Psoas muscle (tissue), 8 donors: ENCODE measurements at places on chromosomes 11 and 22. TPM values are rescaled to one million over a fixed set of nuclear protein-coding genes. Genes with fewer than 3 reads are reported as not detected.

Gene ANGPTL5
- 0.15 TPM for total RNA-seq

Gene SLC17A6
- not detected for total RNA-seq

Gene RAB39A
- total RNA-seq, result 0.24 TPM

DNA sequence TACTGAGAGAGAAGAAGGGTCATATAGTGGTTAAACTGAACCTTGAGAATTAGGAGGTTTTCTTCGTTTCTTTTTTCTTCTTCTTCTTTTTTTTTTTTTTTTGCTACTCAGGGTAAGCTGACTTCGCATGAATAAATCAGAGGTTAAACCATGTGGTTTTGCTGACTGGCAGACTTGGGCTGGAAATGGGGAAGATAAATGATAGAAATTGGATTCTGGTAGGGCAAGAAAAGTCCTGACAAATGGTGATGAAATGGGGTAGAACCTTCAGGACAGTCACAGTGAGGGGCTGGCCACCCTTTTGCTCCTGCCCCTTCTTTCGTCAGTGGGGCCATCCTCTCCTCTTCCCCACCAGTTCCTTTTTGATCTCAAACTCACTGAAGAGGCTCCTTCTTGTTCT is 1.6 kb upstream of the SWAP70 start:
- no peaks in the 10 kb centered on the region for H3K4me1 ChIP-seq
- H3K27me3 ChIP-seq, result no peaks in the 10 kb centered on the region
- H3K4me3 ChIP-seq, result no peak overlapping the region
- no peaks in the 10 kb centered on the region for H3K36me3 ChIP-seq
- no peak for DNase-seq

DNA sequence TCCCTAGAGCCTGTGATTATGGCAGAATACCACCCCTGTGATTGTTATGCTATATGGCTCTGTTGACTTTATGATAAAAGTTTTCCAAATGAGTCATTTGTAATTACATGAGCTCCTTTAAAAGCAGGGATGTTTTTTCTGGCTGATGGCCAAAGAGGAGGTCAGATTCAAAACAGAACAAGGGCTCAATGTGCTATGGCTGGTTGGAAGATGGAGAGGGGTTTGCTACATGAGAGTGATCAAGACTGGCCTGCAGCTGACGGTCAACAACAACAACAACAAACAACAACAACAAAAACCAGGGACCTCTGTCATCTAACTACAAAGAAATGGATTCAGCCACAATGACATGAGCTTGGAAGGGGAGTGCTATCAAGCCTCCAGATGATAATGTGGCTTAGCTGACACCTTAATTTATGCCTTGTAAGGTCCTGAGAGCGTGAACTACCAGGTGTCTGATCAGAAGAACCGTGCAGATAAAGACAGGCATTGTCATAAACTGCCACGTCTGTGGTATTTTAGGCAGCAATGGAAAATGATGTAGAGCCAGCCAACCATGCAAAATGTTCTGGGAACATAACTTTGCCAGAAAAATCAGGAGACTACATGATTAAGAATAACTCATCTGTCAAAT is 47.2 kb downstream of the PIWIL3 start:
- DNase-seq, result no peak
- H3K4me1 ChIP-seq, result no peaks in the 10 kb centered on the region
- no peak overlapping the region for H3K27ac ChIP-seq
- H3K4me3 ChIP-seq, result no peak overlapping the region

GRCh38 chr11:22725079-22725478 is 58.7 kb downstream of the GAS2 start:
- H3K27ac ChIP-seq, result no peak overlapping the region
- no peaks in the 10 kb centered on the region for H3K27me3 ChIP-seq
- H3K4me3 ChIP-seq, result no peak overlapping the region
- H3K4me1 ChIP-seq, result peaks cover 8% of the 10 kb centered on the region
- DNase-seq, result no peak

- H3K4me1 ChIP-seq, result no peaks in the 10 kb centered on the region
- no peak overlapping the region for H3K27ac ChIP-seq
- H3K27me3 ChIP-seq, result peaks cover 6% of the 10 kb centered on the region
- H3K4me3 ChIP-seq, result no peak overlapping the region
- no peaks in the 10 kb centered on the region for H3K36me3 ChIP-seq
- no peak for DNase-seq
These were observed 14.0 kb upstream of the ARSA start for GRCh38 chr22:50641696-50642607.

- H3K27ac ChIP-seq, result peak overlapping the region; percentile 66
- H3K4me3 ChIP-seq, result no peak overlapping the region
- H3K36me3 ChIP-seq, result no peaks in the 10 kb centered on the region
- H3K4me1 ChIP-seq, result peaks cover 49% of the 10 kb centered on the region
- no peaks in the 10 kb centered on the region for H3K27me3 ChIP-seq
These were observed 51.8 kb downstream of the MICAL3 start for GRCh38 chr22:17972385-17973191.

- H3K27me3 ChIP-seq, result peaks cover 5% of the 10 kb centered on the region
- no peak for DNase-seq
- no peaks in the 10 kb centered on the region for H3K4me1 ChIP-seq
These were observed 80.6 kb downstream of the CCDC83 start for GRCh38 chr11:85935751-85936150.

DNA sequence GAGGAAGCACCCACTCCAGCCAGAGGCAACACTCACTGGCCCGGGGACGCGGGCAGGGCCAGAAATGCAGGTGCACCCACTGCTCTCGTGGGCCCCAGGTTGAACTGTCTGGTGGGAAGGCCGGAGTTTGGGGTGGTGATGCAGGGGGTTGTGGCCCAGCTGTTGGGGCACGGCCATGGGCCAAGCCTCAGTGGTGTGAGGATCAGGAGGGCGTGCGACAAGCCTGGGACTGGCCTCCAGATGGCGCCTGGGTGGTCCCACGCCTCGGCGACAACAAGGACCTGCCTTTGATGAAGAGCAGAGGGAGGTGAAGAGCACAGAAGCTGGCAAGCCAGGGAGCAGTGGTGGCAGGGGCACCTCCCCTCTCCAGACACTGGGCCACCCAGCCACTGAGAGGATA is 240.8 kb downstream of the BRD1 start:
- no peaks in the 10 kb centered on the region for H3K4me1 ChIP-seq
- H3K27me3 ChIP-seq, result peaks cover 8% of the 10 kb centered on the region
- H3K27ac ChIP-seq, result no peak overlapping the region
- no peak for DNase-seq
- H3K36me3 ChIP-seq, result no peaks in the 10 kb centered on the region
- H3K4me3 ChIP-seq, result no peak overlapping the region

DNA sequence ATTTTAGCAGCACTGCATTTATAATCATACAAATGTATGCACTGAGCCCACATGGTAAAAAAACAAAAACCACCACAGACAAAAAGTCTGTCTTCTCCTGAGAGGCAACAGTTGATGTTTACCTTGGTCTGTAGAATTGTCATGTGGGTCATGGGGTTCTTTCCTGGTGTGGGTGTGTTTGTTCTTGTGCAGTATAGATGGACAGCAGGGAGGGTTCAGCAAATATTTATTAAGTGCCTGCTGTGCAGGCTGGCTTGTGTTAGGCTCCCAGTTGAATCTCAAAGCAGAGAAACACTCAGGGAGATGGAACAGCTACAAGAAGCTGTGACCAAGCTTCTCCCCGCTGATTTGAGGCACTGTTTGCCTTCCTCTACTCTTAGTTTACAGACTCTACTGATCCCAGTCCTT is 82.2 kb downstream of the PISD start:
- H3K36me3 ChIP-seq, result peaks cover 6% of the 10 kb centered on the region
- H3K4me1 ChIP-seq, result no peaks in the 10 kb centered on the region
- no peaks in the 10 kb centered on the region for H3K27me3 ChIP-seq
- no peak overlapping the region for H3K4me3 ChIP-seq
- H3K27ac ChIP-seq, result no peak overlapping the region
- no peak for DNase-seq
